ENCODE measurements at places on chromosomes 1 and 21. TPM values are rescaled to one million over a fixed set of nuclear protein-coding genes. Genes with fewer than 3 reads are reported as not detected.

Gene AMY2B
- total RNA-seq = 0.41 TPM

Gene TTC39A
- total RNA-seq = 2.9 TPM

Gene IFI44L
- 0.28 TPM for total RNA-seq

Gene LRRC71
- total RNA-seq = 0.15 TPM

Gene RAVER2
- 3.9 TPM for total RNA-seq

Data from A549 treated with AZD2906 at 1 μM for 4 hours (cell line).